ENCODE measurements at places on chromosomes 6 and 20. TPM values are rescaled to one million over a fixed set of nuclear protein-coding genes. Genes with fewer than 3 reads are reported as not detected.

DNA sequence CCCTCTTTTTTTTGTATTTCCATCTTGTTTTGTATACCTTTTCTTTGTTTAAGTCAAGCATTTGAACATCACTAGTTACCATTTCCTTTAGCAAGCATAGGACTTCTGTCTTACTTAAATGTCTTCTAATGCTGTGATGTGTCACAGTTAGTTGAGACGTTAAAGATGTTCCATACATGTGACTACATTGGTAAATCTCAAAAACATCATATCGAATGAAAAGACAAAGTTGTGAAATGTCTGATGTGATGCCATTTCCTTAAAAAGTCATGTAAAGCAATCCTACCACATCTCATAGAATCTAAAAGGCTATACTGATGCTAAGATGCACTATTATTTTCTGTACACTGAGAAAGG, 26.8 kb downstream of the SLC16A10 start:
- no peaks in the 10 kb centered on the region for H3K36me3 ChIP-seq
- H3K27me3 ChIP-seq: no peaks in the 10 kb centered on the region
- H3K4me1 ChIP-seq: 0 out of 2 replicates have a peak, but pooled peaks cover 5% of the 10 kb centered on the region
- no peak for DNase-seq
- no peak overlapping the region for H3K4me3 ChIP-seq

- no peaks in the 10 kb centered on the region for H3K36me3 ChIP-seq
- H3K27me3 ChIP-seq: no peaks in the 10 kb centered on the region
- H3K27ac ChIP-seq: no peak overlapping the region
- peaks cover 23% of the 10 kb centered on the region for H3K4me1 ChIP-seq
- no peak for DNase-seq
These were observed 91.7 kb downstream of the CLIC5 start for GRCh38 chr6:45923831-45924391.

The RBCK1 gene
- polyA plus RNA-seq: 73.7 TPM

DNA sequence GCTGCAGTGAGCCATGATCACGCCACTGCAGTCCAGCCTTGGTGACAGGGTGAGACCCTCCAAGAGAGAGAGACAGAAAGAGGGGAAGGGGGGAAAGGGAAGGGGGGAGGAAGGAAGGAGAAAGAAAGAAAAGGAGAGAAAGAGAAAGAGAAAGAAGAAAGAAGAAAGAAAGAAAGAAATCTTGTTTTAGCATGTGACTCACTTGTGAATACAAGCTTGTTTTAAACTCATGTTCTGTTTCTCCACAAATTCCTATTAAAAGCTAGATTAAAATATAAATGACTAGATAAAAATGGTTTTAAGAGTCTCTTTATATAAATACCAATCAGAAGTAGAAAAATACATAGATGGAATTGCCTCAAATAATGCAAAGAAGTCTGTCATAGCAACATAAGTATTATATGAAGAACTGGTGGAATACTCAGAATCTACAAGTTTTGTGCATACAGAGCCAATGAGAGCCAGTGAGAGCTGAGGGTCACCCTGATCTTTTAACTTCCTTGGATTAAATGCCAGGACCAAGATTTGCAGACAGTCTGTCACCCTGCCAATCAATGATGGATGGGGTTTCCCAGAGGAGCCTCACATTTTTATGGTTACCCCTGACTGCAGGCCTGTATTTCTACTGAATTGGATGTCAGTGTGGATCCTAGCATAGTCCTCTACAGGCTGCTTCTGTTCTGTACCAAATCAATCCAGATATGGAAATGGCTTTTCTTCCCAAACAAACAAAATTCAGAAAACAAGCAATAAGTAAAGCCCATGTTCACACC, 50.8 kb upstream of the LY86 start:
- no peak overlapping the region for H3K4me3 ChIP-seq
- no peaks in the 10 kb centered on the region for H3K27me3 ChIP-seq
- H3K27ac ChIP-seq: no peak overlapping the region
- peaks cover 2% of the 10 kb centered on the region for H3K4me1 ChIP-seq
- no peaks in the 10 kb centered on the region for H3K36me3 ChIP-seq
- no peak for DNase-seq

- H3K4me1 ChIP-seq: no peaks in the 10 kb centered on the region
- no peaks in the 10 kb centered on the region for H3K27me3 ChIP-seq
- no peak for DNase-seq
- no peak overlapping the region for H3K27ac ChIP-seq
These were observed 64.3 kb downstream of the TTI1 start for GRCh38 chr20:37968841-37969401.

The BMP6 gene
- polyA plus RNA-seq: 0.05 TPM

DNA sequence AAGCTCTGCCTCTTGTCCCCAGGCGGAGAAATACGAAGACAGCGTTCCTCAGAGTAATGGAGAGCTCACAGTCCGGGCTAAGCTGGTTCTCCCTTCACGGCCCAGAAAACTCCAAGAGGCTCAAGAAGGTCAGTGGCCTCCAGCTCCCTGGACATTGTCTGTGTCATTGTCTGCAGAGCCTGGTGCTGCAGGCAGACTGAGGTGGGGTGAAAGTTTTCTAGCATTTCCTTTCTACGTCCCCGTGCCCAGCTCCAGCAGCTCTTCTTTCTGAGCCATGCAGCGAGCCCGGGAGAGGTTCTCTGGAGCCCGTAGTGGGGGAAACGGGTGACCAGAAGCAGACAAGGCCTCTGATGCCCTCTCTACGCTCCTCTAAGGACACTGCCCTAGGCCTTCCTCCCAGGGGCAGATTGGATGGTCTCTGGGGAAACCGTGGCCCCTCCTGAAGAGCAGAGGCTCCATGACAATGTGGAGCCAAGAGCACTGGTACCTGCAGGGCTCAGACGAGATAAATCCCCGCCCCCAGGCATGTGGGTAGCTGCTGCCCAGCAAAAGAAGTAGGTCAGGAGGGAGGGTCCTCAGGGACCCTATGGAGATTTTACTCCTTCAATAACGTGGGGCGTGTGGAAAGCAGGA, 58.4 kb downstream of the EZR start:
- no peaks in the 10 kb centered on the region for H3K27me3 ChIP-seq
- H3K4me3 ChIP-seq: no peak overlapping the region
- H3K36me3 ChIP-seq: peaks cover 6% of the 10 kb centered on the region

DNA sequence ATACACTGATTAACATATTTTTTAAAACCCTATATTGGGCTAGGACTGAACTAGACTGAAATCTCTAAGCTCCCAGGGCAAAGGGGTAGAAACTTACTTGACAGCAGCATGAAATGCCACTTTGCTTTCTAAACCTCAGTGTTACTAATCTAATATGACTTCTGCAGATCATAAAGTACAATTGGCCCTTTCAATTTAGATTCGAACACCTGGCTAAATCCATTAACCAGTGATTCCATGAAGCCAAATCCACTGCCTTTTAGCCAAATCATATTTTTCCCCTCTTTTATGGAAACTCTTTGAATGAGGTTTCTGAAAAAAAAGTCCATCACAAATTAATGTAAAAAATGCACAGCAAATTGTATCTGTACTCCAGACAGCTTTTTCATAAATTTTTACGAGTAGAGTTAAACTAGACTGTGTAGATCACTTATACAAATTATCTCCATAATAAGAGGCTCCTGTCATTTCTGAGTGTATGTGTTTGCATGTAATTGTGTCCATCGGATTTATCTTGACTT, 25.7 kb downstream of the EPHA7 start:
- no peak overlapping the region for H3K4me3 ChIP-seq
- H3K4me1 ChIP-seq: no peaks in the 10 kb centered on the region
- H3K36me3 ChIP-seq: no peaks in the 10 kb centered on the region
- no peak overlapping the region for H3K27ac ChIP-seq
- no peak for DNase-seq

Measured in GM12878 (cell line).